Activated naive CD8-positive, alpha-beta T cell treated with anti-CD3 and anti-CD28 coated beads, Interleukin-2, amount 50 U/mL, for 16 hours (primary cell): ENCODE measurements at places on chromosomes 12 and 14.

- DNase-seq: no peak
Measured at GRCh38 chr14:102280376-102280962, 24.5 kb downstream of the MOK start.

GRCh38 chr14:77955816-77956484 is 156.0 kb downstream of the ADCK1 start:
- DNase-seq: no peak

- no peak for DNase-seq
Measured at GRCh38 chr12:116594325-116595038, 35.3 kb downstream of the MAP1LC3B2 start.

GRCh38 chr12:3565985-3566384 is 75.0 kb downstream of the PRMT8 start:
- DNase-seq: no peak

GRCh38 chr14:49893309-49894213 is 679 bp downstream of the ARF6 start:
- DNase-seq: peak; percentile 51

- no peak for DNase-seq
Measured at GRCh38 chr12:103482365-103482764, 13.4 kb downstream of the C12orf42 start.

DNA sequence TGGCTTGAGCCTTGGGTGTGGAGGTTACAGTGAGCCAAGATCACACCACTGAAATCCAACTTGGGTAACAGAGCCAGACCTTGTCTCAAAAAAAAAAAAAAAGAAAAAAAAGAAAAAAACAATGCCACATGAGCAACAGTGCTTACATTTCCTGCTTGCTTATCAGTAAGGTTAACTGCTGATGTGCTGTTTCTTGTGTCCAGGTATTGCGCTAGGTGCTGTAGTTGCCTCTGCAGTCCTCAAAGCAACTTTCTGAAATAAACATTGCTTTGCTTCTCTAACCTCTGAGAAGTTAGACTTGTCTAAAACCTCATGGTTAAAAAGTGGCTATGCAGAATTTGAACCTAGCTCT is 24.7 kb downstream of the RNF34 start:
- no peak for DNase-seq

DNA sequence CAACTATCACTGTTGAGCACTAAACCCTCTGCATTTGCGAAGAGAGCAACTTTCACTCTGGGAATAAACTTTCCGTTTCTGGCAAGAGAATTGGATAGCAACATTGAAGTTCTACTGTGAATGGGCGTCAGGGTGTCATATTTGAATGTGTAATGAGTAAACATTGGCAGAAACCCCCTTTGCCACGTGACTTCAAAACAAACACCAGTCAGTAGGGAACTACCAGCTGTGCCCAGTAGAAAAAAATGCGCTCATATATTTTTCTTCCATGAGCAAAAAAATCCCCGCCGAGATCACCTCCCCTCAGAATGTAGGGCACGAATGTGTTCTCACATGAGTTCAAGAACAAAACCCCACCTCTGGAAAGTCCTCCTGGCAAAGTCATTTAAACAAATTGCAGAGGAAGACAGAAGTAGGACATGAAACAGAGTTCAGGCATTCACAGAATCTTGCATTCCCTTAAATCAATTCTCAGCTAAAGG is 80.6 kb downstream of the BTG1 start:
- no peak for DNase-seq

DNA sequence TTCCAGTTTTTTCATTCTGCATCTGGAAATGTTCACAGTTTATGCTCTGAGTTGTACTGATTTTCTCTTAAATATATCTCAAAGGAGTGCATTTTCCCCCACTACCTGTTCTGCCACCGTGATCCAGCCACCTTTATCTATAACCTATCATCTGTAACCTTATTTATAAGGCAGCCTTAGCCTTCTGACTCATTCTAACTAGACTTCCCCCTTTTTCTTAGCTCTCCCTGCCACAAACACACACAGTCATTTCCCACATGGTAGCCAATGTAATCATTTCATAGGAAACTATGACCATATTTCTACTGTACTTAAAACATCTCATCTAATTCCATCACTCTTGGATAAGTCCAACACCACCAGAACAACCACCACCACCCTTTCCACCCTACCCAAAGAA is 10.8 kb upstream of the GYS2 start:
- no peak for DNase-seq

- DNase-seq: no peak
Measured at GRCh38 chr14:75425446-75425845, 2.4 kb upstream of the JDP2 start.

GRCh38 chr14:105945896-105946295 is 419.5 kb downstream of the TMEM121 start:
- DNase-seq: no peak

DNA sequence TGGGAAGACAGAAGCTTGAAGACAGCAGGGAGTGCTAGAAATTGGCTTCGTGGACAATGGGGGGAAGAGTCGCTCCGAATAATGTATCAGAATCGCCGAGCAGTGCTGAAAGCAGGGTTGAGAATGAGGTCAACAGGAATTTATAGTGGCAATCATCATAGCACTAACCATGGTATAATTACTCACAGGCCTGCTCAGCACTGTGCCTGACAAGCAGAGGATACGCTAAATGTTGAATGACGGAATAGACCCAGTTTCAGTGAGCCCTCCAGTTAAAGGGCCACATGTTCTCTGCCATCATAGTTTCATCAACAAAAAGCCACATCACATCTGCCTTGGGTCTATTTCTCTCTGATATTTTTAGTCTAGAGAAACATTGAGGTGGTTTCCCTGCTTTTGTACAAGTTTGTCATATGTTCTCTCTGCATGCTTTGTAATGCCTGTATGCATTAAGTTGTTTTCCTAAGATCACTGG is 130.3 kb upstream of the EGLN3 start:
- DNase-seq: no peak

- no peak for DNase-seq
Measured at GRCh38 chr12:95418142-95418541, 55.8 kb upstream of the METAP2 start.

GRCh38 chr12:4685317-4685716 is 34.9 kb upstream of the GALNT8 start:
- no peak for DNase-seq

GRCh38 chr14:68544081-68544892 is 248.6 kb downstream of the ZFP36L1 start:
- DNase-seq: no peak
